ENCODE measurements at places on chromosomes 2 and 18.

DNA sequence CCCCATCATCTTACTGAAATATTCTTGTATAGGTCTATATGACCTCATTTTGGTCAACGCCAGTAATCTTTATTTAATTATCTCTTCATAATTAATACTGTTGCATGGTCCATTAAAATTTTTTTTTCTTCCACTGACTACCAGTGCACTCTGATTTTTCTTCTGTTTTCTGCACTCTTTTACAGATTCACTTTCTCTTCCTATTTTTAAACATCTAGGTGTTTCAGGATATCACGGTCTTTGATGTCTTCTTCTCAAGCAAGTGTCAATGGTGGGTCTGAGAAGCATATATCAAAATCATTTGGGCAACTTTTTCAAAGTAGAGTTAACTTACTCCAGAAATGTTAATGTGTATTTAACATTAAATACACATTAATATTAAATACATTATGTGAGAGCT is 51.4 kb downstream of the CCDC141 start:
- DNase-seq, result no peak

DNA sequence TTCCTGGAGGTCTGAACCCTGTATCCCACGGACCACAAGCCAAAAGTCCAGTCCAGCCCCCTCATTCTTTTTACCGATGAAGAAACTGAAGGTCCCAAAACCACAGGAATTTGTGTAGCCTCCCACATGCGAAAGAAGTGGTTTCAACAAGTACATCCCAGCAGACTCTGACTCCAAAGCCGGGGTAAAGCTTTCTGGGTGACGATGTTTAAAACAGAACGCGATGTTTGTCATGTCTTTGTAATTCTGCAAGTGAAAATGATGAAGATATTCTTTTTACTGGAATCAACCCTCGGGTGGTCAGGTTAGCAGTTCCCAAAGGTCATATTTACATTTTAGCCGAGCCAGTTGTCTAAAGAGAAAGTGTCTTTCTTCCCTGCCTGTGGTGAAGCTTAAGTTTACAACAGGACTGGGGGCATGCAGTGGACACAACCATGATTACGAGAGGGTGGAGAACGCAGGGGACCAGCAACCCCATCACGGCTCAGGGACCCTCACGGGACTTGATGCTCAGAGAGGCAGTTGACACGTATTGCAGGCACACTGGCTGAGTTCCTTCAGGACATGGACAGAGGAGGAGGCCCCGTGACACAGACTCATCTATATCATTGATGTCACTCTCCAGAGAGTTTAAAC is 17.8 kb upstream of the TMEM131 start:
- DNase-seq, result no peak

GRCh38 chr18:56721491-56721890 is 70.3 kb downstream of the WDR7 start:
- DNase-seq, result no peak

DNA sequence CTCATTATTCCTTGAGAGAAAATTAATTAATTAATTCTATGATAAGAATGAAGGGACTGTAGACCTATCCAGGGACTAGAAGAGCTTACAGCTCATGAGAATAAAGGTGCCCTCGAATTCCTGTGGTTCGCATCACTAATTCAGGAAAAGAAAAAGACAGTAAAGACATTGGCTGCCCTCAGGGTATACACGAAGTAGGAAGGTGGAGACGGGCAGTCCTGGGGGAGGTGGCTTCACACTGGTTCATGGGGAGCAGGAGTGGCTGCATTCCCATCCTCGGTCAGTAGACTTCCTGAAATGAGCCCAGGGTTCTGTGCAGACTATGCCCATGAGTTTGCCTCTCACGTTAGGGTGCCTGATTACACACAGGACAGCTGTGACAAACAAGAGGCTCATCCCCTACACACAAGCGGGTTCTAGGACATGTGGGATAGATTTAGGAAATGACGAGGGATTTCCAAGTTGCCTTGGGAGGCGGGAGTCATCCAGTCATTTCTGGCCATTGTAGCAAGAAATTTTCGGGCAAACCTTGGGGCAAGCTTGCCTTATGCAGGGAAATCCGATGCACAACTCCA is 282.2 kb downstream of the CYP26B1 start:
- DNase-seq, result no peak

GRCh38 chr2:65802298-65802942 is 370.0 kb upstream of the SPRED2 start:
- no peak for DNase-seq

DNA sequence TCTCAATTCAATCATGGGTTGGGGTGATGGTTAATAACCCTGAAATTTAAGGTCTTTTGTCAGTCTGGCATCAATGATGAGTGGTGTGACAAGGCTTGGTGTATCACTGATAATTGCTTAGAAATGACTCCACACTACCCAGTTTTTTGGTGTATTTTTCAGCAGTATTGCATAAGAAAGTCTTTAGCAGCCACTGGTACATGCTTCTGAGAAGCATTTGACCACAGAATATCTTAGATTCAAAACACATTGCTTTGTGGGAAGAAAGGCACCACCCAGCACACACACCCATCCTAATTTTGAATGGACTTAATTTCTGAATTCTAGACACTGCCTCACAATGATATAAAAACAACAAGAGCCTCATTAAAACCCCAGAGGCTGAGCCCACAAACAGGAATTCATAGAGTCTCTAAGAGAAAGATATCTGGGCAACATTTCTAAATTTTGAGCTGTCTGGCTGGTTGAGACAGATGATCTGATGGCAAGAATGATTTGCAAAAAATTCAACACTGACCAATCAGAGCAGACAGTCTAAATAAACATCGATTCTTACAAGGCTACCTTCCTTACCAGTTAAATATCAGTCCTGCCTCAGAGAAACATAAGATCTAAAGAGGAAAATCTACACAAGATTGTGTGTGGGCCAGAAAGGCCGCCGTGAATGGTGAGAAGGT is 114.7 kb upstream of the CYP1B1 start:
- no peak for DNase-seq

DNA sequence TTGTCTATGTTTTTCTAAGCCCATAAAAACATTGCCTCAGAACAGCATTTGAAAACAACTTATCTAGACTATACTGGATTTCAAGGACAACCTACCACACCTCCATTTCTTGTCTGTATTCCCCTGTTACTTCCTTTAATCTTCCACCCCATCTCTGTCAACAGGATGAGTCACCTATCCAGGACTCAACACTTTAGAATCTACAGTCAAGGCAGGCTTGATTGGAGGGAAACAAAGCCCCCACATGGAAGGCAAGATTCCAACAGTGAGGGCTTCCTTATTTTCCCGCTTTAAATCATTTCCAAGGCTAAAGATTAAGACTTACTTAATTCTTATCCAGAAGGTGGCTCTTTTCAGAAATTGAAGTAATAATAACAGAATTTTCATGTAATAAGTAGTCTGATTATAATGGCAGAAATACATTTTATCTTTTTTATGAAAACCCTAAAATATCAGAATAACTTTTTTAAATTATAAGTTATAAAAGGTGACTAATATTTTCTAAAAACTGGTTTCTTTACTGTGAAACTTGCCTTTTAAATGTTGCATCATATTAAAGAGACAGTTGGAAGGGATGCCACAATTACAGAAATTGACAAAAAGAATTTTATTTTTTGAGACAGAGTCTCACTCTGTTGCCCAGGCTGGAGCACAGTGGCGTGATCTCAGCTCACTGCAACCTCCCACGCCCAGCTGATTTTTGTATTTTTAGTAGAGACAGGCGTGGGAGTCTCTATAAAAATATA is 138.7 kb upstream of the CCDC150 start:
- no peak for DNase-seq

DNA sequence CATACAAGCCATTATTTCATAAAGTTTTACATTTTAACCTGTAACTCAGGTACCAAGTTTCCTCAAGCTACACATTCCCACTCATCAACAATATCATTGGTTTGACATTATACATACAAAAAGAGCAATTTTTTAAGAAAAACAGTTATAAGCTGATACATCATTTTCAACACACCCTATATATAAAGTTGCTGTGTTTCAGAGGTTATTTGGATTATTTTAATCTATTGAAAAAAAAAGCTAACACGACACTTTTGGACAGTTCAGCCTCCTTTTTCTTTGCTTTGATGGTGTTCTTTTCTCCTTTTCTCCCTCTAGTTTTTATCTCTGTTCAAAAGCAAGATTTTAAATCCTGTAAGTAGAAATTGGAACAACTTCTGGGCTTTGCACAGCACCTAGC is 175.9 kb upstream of the CREB1 start:
- DNase-seq, result no peak

DNA sequence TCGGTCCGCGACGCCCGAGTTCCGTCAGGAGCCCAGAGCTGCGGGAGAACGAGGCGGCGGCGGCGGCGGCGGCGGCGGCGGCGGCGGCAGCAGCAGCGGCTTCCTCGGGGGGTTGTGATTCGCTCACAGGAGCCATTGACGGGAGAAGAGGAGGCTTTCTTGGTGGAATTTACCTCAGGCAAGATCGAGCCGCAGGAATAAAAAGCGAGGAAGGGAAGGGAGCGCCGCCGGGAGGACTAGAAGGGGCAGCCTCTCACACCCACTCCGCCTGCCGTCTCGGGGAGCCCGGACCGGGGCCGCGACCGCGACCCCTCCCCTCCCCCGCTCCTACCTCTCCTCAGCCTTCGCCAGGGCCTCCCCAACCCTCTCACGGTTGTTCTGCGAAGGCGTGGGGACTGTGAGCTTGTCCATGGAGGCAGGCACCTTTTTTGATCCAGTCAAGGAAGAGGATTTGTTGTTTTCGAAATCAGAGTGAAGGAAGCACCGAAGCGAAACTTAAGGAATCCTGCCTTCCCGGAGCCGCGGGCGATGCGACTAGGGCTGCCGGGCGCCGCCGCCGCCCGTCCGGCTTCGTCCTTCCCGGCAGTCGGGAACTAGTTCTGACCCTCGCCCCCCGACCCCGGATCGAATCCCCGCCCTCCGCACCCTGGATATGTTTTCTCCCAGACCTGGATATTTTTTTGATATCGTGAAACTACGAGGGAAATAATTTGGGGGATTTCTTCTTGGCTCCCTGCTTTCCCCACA is 506 bp downstream of the BMPR2 start:
- peak; percentile 24 for DNase-seq

- no peak for DNase-seq
Observed at GRCh38 chr2:65708086-65708485, 275.7 kb upstream of the SPRED2 start.

DNA sequence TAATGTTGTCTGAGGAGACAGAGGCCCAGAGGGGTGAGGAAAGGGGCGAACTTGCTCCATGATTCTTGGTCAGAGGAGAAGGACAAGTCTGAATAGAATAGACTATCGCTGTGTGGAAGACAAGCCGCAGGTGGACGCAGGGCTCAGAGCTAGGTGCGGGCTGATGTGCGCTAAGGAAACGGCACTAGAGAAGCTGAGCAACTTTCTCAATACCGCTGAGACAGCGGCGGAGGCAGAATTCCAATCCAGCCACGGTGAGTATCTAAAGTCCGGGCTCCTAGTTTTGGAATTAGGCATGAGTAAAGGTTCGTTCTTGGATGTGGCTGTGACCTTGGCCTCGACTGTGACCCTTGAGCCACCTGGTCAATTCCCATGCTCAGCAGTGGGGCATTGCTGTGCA is 47.8 kb downstream of the CAPN13 start:
- DNase-seq, result no peak
